ENCODE measurements at places on chromosomes 12 and 14.

DNA sequence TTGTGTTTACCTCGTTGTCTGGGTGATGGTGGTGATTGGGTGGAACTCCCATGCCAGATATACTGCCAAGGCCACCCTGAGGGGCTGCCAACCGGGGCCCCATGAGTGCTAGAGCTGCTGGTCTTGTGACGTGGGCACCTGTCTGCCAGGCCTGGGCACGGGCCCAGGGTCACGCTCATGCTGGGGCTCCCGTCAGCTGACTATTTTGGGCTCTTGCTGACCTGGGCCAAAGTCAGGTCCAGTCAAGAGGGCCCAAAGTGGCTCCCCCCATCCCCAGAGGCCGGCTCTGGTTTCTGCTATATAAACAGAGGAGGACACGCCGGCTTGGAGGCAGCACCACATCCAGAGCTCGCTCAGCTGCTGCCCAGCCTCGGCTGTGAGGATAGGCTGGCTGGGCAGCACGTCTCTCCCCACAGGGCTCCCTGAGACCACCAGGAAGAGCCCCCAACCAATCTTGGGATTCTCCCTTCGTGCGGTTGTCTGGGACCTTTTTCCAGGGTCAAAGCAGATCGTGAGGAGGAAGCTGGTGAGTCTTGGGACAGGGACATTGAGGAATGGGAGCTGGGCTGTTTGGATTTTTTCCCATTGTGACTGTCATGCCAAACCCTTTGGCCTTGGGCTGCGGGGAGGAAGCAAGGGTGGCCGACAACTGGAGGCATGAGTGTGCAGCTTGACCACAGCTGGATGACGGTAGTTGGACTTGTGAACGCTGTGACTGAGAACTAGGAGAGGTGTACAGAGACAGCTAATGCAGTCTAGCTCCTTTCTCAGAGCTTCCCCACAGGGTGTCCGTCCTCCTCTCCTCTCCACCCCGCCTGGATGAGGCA, 7.6 kb upstream of the NR4A1 start:
- no peak for DNase-seq

- no peak for DNase-seq
Measured at GRCh38 chr14:96056509-96057422, 17.6 kb downstream of the C14orf132 start.

- no peak for DNase-seq
Measured at GRCh38 chr12:40921563-40922163, 229.4 kb downstream of the CNTN1 start.

DNA sequence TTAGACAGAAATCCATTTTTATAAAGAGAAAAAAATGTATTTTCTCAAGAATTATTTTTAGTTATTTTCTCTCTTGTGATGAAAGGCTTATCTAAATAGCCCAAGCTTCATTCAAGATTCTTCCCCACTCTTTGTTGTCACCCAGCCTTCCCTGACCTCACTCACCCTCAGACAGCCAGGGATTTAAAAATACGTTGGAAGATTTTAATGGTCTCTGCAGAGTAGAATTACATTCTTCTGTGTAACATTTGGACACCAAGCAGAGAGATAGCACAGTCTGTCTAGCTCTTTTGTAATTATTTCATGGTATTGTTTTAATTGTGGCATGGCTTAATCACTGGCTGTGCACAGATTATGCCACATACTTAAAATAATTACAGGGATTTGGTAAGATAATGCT, 130.3 kb downstream of the IGF1 start:
- DNase-seq = no peak

DNA sequence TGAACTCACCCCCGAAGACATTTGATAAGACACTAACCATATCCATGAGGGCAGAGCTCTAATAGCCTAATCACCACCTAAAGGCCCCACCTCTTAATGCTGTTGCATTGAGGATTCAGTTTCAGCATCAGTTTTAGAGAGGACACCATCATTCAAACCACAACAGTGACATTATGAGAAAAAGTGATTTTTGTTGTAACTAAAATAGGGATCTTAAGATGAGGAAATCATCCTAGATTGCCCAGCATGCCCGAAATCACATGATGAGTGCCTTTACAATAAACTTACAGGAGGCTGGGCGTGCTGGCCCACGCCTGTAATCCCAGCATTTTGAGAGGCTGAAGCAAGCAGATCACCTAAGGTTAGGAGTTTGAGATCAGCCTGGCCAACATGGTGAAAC, 9.7 kb upstream of the GLT1D1 start:
- no peak for DNase-seq

DNA sequence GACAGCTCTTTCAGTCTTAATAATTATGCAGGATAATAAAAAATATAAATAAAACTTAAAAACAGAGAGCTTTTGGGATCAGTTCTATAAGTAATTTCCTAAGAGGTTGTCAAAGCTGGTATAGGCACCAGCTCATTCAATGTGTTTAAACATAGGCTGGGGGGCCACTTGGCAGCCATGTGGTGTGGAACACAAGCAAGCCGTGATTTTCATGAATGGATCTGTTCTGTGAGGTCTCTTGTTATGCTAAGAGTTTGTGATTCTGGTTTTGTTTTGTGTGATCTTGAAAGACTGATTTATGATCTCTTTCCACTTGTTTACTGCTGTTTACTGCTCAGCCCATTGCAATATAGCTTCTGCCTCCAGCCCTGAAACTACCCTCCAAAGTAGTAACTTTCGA, 240.9 kb downstream of the FBXL14 start:
- no peak for DNase-seq

DNA sequence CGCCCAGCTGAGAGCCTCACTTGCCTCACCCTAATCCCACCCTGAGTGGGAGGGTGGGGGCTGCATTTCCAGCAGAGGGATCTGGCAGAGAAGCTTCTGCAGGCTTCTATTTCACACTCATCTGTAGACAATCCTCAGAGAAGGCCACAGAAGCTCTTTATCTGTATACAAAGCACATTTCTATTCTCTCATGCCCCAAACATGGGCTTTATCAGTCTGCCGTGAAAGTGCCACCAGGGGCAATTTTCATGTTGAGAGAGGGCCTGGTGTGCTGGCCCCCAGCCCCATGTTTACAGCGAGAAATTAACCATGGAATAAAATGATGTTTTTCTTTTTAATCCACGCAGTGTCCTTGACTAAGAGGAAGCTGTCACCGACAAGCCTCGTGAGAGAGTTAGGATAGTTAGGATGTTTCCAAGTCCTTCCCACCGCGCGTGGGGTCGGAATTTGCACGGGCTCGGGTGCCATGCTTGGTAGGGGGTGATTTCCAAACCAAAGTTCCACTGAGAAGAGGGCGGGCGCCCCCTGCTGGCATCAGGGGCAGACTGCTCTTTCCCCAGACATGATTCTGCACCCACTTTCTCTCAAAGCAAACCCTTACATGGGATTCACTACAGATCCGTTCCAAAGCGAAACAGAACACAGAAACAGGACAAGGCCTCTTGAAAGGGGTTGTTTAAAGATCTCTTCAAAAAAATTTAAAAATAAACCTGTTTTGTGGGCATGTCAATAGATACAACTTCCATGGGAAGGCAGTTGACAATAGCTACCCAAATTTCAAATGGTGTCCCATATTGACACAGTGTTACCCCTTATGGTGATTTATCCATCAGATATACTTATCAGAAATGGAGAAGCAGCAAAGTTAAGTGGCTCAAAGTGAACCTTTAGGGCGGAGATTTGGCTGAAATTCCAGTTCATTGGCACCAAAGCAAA, 19.4 kb downstream of the BDKRB1 start:
- DNase-seq = no peak

DNA sequence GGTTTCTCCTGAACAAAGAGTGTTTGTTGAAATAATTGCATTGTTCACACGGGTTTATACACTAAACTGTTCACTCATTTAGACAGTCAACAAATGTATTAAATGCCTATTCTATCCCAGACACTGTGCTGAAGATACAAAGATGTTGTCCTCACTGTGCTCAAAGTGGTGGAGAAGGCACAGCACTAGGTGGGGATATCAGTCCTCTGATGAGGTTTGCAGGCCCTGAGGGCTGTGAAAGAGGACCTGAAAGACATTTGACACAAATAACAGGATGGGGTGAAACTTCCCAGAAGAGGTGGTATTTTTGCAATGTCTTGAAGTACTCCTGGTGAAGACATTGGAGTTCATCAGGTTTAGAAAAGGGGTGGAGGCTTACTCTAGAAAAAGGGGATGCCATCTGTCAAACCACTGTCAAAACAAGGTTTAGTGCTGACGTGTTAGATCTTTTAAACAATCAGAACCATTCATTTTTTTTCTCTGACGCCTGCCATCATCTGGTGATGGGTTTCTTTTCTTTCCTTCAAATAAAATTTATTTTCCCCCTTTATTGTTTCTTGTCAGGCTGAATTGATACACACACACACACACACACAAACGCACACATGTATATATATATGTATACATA, 69.5 kb downstream of the ACSS3 start:
- DNase-seq = no peak

GRCh38 chr12:11107719-11108118, 15.6 kb upstream of the TAS2R43 start:
- no peak for DNase-seq

DNA sequence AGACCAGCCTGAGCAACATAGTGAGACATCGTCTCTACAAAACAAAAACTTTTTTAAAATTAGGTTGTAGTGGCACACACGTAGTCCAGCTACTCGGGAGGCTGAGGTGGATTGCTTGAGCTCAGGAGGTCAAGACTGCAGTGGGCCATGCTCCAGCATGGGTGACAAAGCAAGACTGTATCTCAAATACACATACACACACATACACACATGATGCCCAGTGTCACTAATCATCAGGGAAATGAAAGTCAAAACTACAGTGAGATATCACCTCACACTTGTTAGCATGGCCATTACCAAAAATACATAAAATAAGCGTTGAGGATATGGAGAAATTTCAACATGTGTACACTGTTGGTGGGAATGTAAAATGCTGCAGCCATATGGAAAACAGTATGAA, 33.2 kb upstream of the KICS2 start:
- no peak for DNase-seq

DNA sequence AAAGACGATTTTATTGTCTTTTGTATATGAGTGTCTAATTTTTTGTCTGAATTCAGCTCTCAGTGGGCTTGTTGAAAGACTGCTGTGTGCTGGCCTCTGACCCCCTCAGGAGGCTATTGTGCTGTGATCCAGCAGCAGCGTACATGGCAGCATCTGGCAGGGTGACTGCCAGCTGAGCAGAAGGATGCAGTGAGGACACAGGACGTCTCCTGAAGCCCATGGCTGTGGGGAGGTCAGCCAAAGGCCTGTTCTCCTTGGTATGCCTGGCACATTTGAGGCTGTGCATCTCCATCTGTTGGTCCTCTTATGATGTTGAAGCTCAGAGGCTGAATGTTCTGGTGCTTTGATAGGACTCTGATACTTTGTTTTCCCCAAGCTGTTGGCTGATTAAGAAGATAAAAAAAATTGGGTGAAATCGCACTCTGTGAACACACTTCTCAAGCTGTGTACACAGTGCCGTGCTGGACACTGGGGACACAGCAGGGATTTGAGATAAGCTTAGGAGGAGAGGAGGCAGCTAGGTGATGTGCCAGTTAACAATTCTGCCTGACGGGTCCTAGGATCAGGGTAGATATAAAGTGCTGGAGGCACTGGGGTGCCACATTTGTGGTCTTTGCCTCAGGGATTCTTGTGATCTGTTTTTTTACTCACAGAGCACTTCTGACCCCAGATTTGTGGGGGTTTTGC, 37.5 kb downstream of the EID3 start:
- DNase-seq = no peak

- no peak for DNase-seq
Measured at GRCh38 chr12:48977290-48978281, 536 bp upstream of the WNT1 start.

Data from NCI-H226 (cell line).